Tibial nerve (tissue), 4 donors: ENCODE measurements at places on chromosomes 2 and 18. TPM values are rescaled to one million over a fixed set of nuclear protein-coding genes. Genes with fewer than 3 reads are reported as not detected.

CGREF1 gene
- total RNA-seq = 9.8 TPM

SFT2D3 gene
- 12.6 TPM for total RNA-seq

RIT2 gene
- not detected for total RNA-seq

TEX44 gene
- total RNA-seq = not detected

CCDC141 gene
- 7.7 TPM for total RNA-seq

CKAP2L gene
- not detected for total RNA-seq

PLGLB1 gene
- total RNA-seq = 3.6 TPM

LOXHD1 gene
- total RNA-seq = 0.44 TPM

DYTN gene
- not detected for total RNA-seq

CDH19 gene
- total RNA-seq = 187 TPM

ABI2 gene
- 45.0 TPM for total RNA-seq

ACVR2A gene
- total RNA-seq = 19.7 TPM

TFCP2L1 gene
- total RNA-seq = 0.20 TPM

RND3 gene
- 73.5 TPM for total RNA-seq

DAW1 gene
- total RNA-seq = not detected

IFIH1 gene
- 12.9 TPM for total RNA-seq

ANKRD29 gene
- 19.8 TPM for total RNA-seq

FBXO15 gene
- 1.0 TPM for total RNA-seq

FTCDNL1 gene
- total RNA-seq = 9.0 TPM

MC5R gene
- not detected for total RNA-seq

DSG1 gene
- not detected for total RNA-seq

SRSF7 gene
- total RNA-seq = 81.2 TPM

AGXT gene
- total RNA-seq = not detected
